Hematopoietic multipotent progenitor cell (in vitro differentiated cells): ENCODE measurements at places on chromosomes 3 and 15. TPM values are rescaled to one million over a fixed set of nuclear protein-coding genes. Genes with fewer than 3 reads are reported as not detected.

Gene PRSS50
- under 0.01 TPM for total RNA-seq

Gene TGM5
- under 0.01 TPM for total RNA-seq

Gene IGF1R
- total RNA-seq: 81.9 TPM

DNA sequence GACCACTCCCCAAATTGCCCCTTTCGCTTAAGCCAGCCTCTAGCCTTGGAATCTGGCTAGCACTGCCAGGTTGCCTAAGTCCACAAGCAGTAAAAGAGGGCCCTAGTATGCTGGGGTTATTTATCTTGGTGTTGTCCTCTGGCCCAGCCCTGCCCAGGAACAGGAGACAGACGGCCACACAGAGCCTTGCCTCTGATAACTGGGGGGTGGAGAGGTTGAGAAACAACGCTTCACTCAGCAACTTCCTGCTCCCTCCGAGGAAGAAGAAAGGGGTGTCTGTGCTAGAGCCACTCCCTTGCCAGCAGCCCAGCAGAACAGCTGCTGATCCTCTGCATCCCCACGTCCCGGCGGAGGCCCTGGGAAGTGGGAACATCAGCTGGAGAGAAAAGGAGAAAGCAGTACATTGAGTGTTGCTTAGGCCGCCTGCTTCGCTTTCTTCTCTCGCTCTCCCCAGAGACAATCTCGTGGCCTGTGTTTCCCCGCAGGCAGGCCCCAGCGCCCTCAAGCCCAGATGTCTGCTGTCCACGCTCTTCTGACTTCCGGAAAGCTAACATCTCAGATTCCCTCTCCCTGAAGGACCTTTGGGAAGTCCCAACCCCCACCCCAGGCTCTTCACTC lies 22.6 kb upstream of the C3orf70 start:
- no peak for DNase-seq

GRCh38 chr3:78729946-78730345 lies 1037.9 kb downstream of the ROBO1 start:
- DNase-seq: no peak

Gene PAQR5
- total RNA-seq: 0.27 TPM

Gene P2RY13
- total RNA-seq: 0.81 TPM

Gene KLHL40
- total RNA-seq: under 0.01 TPM

Gene ULK4
- 23.2 TPM for total RNA-seq

Gene CNTN6
- not detected for total RNA-seq

Gene BFSP2
- 0.27 TPM for total RNA-seq

Gene AP3B2
- 0.54 TPM for total RNA-seq

GRCh38 chr15:69696946-69697345 lies 244.3 kb downstream of the RPLP1 start:
- no peak for DNase-seq

DNA sequence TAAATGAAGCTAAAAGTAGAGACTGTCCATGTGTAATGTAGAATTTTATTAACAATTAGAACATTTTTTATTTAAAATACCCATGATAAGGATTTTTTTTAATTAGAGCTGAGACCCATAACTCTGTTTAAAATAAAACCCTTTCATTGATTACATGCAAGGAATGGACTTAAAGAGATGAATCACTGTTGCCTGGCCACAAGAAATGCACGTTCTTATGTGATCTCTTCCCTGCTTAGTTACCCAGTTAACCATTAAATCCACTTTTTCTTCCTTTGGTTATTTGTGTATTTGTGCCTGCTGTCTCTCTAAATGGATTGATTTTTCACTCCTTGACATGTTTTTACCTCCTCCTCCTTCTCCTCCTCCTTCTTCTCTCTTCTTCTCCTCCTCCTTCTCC lies 83.3 kb upstream of the SLITRK3 start:
- DNase-seq: no peak

DNA sequence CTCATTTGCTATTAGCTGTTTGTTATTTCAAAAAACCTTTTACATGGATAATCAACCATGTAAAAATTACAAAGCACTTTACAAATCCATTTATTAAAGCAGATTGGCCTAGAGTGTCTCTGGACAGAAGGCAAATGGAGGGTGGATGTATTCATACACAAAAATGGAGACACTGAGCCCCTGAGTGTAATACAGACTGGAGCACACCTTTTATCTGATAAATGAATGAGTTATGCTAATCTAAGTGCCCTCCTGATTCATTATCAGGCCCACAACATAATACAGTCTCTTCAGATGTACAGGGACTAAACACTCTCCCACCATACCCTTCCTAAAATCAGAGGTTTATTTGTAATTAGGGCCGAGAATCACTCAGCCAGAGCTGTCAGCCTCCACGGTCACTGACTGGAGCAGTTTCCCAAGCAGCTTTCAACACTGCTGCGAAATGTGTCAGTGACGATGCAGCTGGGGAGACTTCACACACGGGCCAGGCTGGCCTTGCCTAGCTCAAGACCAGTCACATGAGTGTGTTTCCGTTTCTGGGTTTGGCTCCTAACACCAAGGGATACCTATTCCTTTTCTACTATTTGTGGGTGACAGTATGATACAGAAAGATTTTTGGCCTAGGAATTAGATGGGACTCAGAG lies 271.8 kb downstream of the ZIC1 start:
- DNase-seq: no peak

GRCh38 chr3:131782751-131783150 lies 252.1 kb downstream of the CPNE4 start:
- DNase-seq: peak; percentile 64

- DNase-seq: peak; percentile 49
Observed at GRCh38 chr3:40800343-40800742, 275.6 kb downstream of the ZNF621 start.

Gene GOLGA8O
- total RNA-seq: 0.54 TPM

Gene CSTA
- total RNA-seq: 0.27 TPM

Gene ATP13A5
- not detected for total RNA-seq

DNA sequence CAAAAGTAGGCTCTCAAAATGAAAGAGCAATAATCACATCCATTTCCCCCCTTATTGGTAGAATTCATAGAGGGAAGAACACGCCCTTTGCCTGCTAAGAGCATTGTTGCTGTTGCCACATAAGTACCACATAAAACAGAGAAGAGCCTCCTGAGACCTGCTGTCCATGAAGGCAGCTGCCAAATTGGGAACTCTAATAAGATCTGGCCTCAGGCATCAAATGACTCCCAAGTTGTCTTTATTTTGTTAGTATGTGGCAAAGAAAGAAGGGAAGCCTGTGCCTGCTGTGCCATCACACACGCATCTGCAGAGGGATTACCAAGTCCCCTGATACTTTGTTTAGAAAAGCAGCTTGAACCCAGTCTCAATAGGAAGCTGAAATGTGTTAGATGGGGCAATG lies 23.9 kb downstream of the VGLL3 start:
- DNase-seq: no peak

GRCh38 chr3:97658668-97659285 lies 105.8 kb upstream of the ARL6 start:
- DNase-seq: peak; percentile 27

Gene CFAP100
- total RNA-seq: not detected

GRCh38 chr15:56244038-56244810 lies 545 bp upstream of the RFX7 start:
- DNase-seq: no peak

Gene SCAP
- total RNA-seq: 156 TPM

Gene DPPA2
- under 0.01 TPM for total RNA-seq

- no peak for DNase-seq
Observed at GRCh38 chr15:34644851-34645250, 61.4 kb upstream of the GOLGA8B start.

- DNase-seq: no peak
Observed at GRCh38 chr3:108073764-108074431, 16.9 kb downstream of the CD47 start.

GRCh38 chr3:136334209-136334608 lies 84.1 kb downstream of the PCCB start:
- no peak for DNase-seq

DNA sequence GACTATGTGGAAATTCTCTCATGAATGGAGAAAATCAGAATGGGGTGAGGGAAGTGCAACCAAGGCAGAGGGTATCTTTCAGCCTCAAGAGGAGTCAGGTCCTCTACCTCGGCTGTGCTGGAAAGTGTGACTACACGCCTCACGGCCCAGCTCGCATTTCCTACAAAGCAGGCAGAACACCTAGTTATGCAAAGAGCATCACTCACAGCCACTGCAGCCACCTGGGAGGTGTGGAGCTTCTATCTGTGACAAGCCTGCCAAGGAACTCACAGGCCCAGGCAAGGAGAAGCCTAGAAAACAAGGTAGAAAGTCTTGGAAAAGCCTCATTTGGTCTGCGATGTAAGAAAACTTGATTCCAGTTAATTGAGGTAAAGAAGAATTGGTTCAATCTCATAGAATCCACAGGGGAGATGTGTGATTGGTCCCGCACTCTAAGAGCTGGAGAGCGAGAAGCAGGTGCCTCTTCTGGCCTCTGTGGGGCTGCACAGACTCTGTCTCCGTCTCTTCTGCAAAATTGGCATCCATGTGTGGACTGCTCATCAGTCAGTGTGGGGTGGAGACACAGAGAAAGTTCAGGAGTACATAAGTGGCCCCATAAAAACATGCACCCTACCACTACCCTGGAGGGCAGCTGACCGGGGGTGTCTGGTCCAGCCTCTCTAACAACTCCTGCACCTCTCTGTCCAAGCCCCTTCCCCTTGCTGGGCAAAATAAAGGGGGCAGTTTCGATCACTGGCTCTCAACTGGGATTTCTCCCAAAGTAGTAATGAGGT lies 76.8 kb downstream of the TAMM41 start:
- DNase-seq: no peak

- DNase-seq: no peak
Observed at GRCh38 chr15:89144491-89144890, 56.2 kb downstream of the ABHD2 start.

DNA sequence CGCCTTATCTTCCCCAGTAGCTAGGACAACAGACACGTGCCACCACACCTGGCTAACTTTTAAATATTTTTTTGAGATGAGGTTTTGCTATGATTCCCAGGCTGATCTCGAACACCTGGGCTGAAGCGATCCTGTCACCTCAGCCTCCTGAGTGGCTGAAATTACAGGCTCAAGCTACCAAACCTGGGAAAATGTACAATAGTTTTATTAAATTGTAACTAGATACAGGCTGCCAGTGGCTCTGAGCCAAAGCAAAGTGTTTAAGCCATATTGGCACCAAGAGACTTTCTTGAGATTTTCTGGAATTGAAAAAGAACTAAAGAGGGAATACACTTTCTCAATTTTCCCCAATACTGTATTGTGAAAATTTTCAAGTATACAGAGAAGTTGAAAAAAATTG lies 204.3 kb downstream of the SUCLG2 start:
- no peak for DNase-seq

GRCh38 chr15:48693484-48693883 lies 48.0 kb upstream of the FBN1 start:
- no peak for DNase-seq

GRCh38 chr15:99956820-99957641 lies 223.8 kb upstream of the LYSMD4 start:
- no peak for DNase-seq
